ENCODE measurements at places on chromosomes 4 and X.

DNA sequence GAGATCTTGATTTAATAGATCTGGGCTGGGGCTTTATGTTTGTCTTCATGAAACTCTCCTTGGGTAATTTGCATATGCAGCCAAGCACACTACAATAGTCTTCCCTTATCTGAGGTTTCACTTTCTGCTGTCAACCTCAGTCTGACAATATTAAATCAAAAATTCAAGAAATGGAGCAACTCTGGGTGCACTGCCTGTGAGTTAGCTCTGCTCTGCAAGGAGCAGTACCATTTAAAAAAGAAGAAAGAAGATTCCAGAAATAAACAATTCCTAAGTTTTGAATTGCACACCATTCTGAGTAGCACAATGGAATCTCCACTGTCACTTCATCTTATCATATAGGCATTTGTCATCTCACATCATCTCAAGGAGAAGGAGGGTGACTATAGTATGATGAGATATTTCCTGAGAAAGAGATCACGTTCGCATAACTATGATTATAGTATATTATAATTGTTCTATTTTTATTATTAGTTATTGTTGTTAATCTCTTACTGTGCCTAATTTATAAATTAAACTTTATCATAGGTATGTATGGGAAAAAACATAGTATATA is 9.4 kb downstream of the FNIP2 start:
- no peak for DNase-seq

DNA sequence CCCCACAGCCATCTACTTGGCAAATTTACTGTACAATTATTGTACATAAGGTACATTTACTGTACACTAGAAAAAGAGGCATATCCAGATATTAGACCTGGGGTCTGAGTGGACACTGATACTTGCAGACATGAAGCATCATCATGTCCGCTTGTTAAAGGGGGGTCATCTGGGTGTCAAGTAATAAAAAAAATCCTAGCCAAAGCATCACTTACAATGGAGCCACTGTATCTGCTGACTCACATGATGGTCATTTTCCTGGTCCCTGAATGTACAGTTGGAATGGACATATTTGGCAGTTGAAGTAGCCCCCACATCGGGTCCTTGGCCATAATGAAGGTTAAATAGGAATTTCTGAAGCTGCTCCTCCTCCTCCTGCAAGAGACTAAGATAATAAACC is 228.8 kb downstream of the THOC2 start:
- DNase-seq, result no peak

- no peak for DNase-seq
Measured at GRCh38 chr4:113325876-113326615, 276.6 kb downstream of the ANK2 start.

- peak; percentile 56 for DNase-seq
Measured at GRCh38 chrX:11137543-11138139, 26.5 kb downstream of the HCCS start.

GRCh38 chr4:101347267-101347556 is at the start of gene PPP3CA:
Gene PPP3CA, minus strand, starts transcription at chr4:101347526.
- DNase-seq, result no peak

- peak; percentile 39 for DNase-seq
Measured at GRCh38 chrX:149631234-149632165, at the start of gene TMEM185A. Gene TMEM185A, minus strand, starts transcription at chrX:149631792. Its CDS starts 212 bp downstream, at chrX:149631580.

GRCh38 chr4:83866834-83867621 is 331.1 kb downstream of the GPAT3 start:
- DNase-seq, result no peak

GRCh38 chr4:148961526-148961925 is 519.3 kb upstream of the NR3C2 start:
- DNase-seq, result no peak

DNA sequence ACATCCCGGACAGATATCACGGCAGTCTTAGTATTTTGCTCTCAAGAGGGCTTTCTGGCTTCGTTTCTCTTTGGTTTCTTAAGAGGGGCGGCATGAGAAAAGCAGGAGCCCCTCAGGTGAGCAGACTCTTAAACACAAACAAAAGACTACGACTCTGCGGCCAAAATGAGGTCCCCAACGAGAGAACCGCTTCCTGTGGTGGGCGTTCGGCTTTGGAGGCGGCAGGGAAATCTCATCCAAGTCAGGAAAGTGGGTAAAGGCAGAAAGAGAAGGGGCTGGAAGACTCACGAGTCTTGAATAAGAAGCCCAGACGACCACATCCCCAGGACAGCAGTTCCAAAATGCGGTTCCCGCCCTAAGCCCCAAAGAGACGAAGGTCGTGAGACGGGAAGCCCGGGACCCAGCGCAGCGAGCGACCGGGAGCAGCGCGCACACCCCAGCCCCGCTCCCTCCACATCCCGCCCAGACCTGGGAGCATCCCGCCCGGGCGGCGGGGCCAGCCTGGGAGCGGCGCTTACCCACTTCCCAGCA is 409 bp downstream of the UGDH start:
- DNase-seq, result no peak

GRCh38 chr4:172826346-172826745 is 342.3 kb upstream of the GALNT7 start:
- DNase-seq, result peak; percentile 13

- DNase-seq, result no peak
Measured at GRCh38 chr4:53925050-53925605, 139.3 kb downstream of the CHIC2 start.

DNA sequence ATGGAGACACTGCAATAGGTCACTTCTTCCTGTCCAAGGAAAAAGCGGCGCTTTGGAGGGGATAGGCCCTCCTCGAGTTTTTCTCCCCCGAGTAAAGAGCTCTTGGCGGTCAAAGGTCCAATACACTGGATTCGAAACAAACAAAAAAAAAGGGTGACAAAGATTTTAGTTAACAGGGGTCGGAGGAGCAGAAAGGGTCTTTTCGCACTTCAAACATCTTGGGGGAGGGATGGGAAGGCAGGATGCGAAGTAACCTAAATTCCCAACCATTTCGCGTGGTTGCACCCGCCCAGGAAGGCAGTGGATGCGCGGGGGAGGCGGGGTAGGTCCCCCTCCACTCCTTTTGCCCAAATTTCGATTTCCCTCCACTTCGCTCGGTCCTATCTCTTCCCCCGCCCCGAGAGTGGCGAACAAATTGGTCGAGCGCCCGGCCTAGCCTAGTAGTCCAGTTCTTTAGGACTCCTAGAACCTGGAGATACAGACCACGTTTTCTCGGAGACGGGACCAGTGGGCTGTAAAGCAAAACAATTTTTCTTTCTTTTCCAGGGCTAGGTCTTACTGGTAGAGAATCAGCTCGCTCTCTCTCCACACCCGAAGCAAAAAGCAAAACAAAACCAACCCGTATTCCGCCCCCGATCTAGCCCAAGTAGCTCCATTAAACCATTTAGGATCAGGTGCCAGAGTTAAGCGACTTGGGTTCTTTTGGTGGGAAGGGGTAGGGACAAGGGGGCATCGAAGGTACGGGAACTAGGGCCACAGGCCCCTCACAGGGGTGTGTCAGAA is 2.0 kb upstream of the STAG2 start:
- DNase-seq, result peak; percentile 35

GRCh38 chrX:153226344-153227185 is 47.5 kb downstream of the MAGEA1 start:
- DNase-seq, result peak; percentile 5

DNA sequence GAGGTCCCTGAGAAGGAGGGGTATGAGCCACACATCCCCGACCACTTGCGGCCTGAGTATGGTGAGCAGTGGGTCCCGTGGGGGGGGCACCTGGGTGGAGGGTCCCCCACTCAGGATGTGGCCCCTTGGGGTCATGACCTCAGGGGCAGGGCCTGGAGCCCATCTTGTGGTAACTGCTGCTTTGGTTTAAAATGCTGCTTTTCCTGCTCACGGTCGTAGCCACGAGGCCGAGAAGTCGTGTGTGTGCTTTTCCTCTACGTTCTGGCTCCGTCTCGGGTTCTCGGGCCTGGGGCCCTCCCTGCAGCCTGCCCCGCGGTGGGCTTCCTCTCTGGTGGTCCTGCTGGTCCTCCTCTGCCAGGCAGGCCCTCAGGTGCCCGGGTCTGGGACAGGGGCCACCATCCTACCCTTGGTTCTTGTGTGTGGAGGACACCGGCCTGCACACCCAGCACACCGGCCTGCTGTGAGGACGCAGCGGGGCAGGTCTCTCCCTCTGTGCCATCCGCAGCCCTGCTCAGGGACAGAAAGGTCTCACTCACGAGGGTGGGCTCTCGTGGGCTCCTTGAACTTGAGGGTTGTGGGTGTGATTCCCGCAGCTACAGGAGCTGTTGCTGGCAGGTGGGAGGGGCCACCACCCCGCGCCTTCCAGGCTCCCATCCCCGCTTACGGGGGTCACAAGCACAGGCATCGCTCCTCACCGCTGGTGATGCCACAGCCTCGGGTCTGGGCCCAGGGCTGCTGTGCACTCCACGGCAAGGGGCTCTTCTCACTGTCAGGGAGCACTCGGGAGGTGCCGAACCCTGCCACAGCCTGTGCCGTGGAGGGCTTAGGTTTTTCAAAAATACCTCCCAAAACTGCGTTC is 19.6 kb downstream of the UVSSA start:
- no peak for DNase-seq

DNA sequence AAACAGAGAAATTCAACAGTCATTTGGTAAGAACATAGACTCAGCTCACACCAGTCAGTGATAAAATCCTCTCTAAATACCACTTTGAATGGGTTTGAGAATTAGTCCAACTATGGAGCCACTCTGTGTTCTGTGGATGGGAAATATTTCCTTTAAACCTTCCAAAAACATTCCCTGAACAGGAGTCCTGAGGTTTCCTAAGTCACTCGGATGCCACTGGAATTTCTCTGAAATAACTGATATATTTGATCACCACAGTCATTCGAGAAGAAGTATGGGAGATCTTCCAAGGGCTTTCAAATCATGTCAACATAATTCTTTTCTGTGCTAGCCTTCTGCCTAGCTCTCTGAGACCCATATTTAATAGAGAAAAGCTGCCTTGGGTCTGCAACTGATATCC is 958.6 kb downstream of the STIM2 start:
- peak; percentile 28 for DNase-seq

DNA sequence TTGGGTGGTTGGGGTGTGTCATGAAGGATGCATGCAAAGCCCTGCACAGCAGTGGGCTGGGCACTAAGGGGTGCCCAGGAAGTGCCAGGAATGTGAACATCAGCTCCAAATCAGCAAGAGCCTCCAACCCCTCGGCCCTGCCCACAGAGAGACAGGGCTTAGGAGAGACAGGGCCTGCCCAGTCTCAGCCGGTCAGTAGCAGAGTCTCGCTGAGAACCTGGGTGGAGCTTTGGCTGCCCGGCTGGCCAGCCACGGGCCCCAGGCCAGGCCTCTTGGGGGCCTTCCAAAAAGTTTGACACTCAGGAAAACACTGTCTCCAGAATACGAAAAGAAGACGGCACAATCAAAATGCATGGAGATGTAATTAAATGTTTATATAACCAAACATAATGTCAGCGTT is 4.3 kb upstream of the MXD4 start:
- DNase-seq, result no peak

GRCh38 chr4:149187726-149188125 is 627.9 kb downstream of the IQCM start:
- no peak for DNase-seq

DNA sequence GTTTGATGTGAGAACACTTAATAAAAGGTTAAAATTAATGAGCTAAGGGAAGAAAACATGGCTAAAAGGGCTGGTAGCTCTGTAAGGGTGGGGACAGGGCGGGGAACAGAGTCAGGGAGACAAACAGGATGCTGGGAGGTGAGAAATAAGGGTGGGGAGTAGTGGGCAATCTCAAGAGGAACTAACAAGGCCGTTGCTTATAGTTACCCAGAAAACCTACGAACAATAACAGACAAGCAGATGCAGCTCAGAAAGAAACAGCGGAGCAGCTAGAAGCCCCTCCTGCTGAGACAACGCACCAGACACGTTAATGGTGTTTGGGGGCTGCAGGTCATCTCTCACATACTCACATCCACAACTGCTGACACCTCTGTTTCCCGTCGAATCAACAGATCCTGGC is 9.7 kb upstream of the KLF3 start:
- no peak for DNase-seq

GRCh38 chrX:155023907-155024833 is 1.6 kb upstream of the F8 start:
- no peak for DNase-seq

DNA sequence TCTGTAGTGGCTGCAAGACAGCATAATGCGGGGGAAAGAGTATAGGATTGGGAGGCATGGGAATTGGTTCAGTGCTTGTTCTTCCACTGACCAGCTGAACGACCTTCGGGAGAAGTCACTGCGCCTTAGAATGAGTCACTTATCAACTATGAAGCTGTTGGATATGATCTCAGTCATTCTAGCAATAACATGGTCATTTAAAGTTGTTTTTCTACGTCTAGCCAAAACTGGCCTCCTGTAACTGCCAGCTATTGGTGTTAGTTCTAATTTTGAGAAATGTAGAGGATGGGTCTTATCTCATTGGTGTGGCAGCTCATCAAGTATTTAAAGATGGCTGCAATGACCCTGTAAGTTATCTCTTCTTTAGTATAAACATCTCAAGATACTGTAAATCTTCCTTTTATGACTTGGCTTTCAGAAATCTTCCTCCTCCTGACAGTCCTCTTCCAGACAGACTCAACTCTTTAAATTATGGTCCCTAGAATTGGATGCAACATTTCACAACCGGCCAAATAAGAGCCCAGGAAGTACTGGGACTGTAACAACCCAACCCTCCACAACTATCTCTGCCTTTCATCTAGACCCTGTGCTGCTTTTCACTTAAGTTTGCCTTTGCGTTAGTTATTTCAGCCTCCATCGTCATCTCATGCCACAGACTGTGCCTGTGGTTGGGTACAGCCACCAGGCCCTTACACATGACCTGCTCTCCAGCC is 243.3 kb downstream of the CBR4 start:
- peak; percentile 90 for DNase-seq

DNA sequence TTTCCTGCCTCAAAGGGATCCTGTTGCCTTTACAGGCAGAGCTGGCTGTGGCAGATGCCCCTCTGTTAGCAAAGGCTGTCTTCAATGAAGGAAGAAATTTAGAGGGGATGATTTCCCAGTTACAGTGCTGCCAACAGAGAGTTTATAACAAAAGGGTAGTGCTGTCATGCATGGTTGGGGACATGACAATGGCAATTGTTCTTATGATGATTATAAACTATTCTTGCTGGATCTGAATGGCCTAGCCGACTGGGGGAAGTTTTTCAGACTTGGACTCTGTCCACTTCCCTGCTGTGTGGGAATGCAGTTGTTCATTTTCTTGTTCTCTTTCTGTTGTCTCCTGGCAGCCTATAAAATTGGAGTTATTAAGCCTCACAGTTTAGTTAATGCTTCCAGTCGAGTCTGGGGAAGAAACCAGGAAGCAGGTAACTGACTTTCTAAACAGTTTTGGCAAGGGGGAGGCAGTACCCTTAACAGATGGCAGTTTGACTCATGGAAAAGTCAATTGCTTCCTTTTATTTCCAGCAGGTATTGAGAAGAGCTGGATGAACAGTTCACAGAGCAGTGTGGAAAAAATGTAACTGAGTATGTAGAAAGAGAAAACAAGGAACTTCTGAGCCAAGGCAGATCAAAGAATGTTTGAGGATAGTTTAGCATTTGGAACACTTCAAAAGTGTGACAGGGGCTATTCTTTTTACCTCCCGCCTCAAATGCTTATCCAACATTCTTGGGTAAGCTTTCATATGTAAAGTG is 582.6 kb downstream of the RAPGEF2 start:
- peak; percentile 77 for DNase-seq

- no peak for DNase-seq
Measured at GRCh38 chr4:13538427-13538973, 5.8 kb downstream of the NKX3-2 start.

GRCh38 chr4:26124753-26125321 is 196.0 kb upstream of the RBPJ start:
- DNase-seq, result no peak

- peak; percentile 90 for DNase-seq
Measured at GRCh38 chr4:56301181-56301996, 85.9 kb downstream of the AASDH start.

- no peak for DNase-seq
Measured at GRCh38 chr4:100786481-100786880, 268.7 kb upstream of the EMCN start.
